Activated CD4-positive, CD25-positive, alpha-beta regulatory T cell treated with anti-CD3 and anti-CD28 coated beads, Interleukin-2, amount 50 U/mL, for 16 hours (primary cell): ENCODE measurements at places on chromosomes 16 and 17.

DNA sequence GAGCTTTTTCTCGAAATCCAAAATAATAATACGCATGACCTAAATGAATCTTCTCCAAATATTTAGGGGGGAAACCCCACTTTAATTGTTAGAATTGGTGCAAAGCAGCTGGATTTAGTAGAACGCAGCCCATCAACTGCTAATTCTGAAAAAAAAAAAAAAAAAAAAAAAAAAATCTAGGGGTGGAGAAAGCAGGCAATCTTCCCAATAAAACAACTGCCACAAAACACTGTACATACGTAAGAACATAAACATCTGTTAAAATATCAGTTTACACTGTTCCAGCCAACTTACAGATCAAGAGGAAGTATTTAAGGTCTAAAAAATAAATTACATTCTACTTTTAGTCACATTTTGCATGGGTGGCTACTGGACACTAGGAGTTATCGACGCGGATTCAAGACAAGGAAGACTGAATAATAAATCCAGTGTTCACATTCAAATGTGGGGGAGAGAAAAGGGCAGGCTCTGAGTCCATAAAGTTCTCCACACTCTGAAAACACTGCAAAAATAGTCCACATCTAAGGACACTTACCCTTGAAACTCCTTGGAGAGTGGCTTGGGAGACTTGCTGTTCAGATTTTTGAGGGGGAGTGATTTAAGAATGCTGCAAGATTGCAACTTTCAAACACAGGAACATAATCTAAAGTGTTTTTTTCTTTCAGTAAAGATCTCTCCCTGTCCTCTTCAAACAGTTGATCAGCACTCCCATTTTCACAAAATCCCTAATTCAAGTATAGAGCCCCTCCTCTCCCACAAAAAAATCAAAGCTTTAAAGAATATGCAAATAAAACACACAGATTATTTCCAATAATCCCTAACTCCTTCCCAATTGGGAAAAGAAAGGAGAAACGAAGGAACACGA, 1.3 kb downstream of the APPBP2 start:
- no peak for DNase-seq

DNA sequence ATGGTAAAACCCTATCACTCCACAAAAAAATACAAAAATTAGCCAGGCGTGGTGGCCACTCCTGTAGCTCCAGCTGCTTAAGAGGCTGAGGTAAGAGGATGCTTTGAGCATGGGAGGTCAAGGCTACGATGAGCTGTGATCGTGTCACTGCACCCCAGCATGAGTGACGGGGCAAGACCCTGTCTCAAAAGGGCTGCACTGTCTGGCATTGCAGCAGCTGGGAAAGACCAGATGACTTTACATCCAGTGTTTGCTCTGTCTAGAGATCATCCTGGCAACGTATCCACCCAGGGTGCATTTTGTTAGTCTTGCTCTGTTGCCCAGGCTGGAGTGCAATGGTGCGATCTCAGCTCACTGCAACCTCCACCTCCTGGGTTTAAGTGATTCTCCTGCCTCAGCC, 52.0 kb downstream of the MRM3 start:
- no peak for DNase-seq

DNA sequence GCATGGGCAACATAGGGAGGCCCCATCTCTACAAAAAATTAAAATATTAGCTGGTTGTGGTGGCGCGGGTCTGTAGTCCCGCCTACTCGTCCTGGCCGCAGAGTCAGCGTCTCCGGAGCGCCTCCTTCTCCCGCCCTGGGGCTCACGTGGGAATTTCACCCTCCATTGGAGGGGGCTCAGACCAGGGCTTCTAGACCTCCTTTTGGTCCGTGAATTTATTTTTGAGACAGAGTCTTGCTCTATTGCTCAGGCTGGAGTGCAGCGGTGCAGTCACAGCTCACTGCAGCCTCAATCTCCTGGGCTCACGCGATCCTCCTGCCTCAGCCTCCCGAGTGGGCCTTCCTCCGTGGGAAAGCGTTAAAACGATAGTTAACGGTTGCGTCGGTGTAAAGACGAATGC, 394 bp upstream of the NME4 start:
- DNase-seq: no peak

GRCh38 chr17:51119415-51120356, 982 bp downstream of the SPAG9 start:
- DNase-seq: peak; percentile 2

DNA sequence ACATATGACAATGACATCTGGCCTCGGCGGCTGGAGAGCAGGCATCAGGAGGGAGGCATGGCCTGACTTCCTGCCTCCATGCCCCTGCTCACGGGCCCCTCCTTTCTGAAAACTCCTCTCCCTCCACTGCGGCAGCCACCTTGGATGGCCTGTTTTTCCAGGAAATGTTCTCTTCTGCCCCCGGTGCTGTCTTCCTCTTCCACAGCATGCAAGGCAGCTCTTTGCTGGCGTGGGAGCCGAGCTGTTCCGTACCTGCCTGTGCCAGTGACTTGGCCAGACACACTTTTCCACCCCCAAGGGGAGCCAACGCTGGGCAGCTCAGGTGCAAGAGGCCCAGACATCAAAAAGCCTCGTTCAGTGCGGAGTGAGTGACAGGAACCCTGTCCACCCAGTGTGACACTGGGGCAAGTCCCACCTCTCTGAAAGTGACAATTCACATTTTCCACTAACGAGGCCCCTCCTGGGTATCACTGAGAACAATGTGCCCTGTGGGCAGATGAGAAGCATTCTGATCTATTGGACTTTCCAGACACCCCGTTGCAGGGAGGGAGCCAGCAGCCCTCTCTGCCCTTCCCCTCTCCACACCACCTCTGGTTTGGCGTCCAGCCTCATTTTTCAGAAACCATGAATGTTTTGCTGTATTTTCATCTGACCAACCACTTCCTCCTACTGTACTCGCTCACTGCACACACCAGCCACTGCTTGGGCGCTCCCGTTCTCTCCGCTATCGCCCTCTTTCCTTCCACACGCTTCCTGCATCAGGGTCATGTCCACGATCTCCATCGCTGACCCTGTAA, 31.2 kb downstream of the NSMCE1 start:
- peak; percentile 47 for DNase-seq

DNA sequence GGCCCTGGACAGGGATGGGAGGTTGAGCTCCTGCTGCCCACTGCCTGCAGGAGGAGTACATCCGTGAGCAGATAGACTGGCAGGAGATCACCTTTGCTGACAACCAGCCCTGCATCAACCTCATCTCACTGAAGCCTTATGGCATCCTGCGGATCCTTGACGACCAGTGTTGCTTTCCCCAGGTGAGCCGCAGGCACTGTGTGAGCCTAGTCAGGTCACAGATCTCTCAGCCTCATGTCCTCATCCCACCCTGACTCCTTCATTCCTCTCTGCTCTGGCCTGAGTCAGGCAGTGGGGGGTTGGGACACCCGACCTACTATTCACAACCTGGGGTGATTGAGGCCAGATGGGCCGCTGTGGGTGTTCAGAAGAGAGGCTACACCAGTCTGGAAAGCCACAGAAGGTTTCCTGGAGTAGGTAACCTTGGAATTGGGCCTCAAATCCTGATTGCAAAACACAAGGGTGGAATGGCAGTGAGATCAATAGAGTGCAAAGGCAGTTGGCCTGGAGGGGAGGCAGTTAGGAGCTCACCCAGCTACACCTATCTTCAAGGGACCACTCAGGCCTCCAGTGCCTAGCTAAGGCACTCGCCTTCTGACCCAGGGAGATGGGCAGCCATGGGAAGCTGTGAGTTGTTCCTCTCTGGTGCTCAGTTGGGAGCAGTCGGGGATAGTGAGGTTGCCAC, 29.7 kb downstream of the MYO15A start:
- no peak for DNase-seq

DNA sequence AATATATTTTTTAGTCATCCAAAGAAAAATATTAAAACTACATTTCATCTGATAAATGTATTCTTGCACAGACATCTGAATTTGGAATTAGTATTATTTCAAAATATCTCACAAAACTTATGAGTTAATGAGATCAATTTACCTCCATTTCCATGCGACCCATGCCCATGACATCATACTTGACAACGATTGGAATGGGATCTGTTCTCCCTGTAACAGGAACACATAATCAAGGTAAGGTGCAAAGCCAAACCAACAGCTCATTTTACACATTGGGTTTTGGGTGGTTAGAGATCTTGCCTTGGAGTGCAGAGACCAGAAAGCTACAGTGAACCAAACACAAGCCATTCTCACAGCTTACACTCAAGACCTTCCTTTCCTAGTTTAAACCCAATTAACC, 46.9 kb upstream of the ITGA2B start:
- DNase-seq: no peak

- DNase-seq: no peak
Observed at GRCh38 chr17:73121506-73121905, 29.0 kb upstream of the SLC39A11 start.

DNA sequence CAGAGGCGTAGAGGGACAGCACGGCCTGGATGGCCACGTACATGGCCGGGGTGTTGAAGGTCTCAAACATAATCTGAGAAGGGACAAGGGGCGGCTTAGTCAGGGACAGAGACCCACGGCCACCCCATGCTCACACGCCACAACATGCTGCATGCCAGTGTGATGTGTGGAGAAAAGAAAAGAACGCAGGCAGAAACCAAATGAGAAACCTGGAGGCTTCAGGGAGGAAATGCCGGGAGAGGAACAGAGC, 1.1 kb downstream of the ACTG1 start:
- DNase-seq: no peak

DNA sequence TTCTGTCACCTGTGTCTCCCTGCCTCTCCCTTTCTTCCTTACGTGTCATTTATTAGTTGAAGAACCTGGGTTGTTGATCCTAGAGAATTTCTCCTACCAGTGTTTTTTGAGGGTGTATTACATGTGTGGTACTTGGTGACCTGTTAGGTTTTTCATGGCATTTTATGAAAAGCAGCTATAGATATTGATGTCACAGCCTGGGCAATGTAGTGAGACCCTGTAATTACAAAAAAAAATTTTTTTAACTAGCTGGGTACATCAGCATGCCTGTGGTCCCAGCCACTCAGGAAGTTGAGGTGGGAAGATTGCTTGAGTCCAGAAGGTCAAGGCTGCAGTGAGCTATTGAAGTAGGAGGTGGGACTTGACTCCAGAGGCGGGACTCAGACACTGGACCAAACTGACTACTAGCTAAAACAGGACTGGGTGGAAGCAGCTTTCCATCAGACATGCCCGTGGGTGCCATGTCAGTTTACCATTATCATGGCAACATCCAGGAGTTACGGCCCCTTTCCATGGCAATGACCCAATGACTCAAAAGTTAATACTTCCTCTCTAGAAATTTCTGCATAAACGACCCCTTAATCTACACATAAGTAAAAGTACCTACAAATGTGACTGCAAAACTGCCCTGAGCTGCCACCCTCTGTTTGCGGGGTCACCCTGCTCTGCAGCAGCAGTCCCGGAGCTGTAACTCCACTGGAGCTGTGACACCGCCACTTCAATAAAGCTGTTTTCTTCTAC, 311.4 kb downstream of the SNX29 start:
- DNase-seq: no peak

- no peak for DNase-seq
Observed at GRCh38 chr16:11242658-11243057, 13.3 kb downstream of the SOCS1 start.

DNA sequence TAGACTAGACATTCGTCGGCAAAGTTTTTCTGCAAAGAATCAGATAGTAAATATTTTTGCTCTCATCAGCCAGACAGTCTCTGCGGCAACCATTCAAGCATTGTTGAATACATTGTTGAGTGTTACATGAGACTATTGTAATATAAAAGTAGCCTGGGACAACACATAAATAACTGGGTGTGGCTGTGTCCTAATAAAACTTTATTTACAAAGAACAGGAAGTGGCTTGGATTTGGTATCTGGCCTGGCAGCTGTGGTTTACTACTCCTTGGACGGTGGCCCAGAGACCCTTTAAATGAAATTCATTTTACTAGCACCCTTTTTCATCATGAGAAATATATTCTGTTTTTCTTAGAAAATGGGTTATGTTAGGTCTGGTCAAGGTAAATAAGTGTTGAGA, 297.2 kb downstream of the WWOX start:
- DNase-seq: no peak

GRCh38 chr16:27690608-27691007, 140.7 kb downstream of the KATNIP start:
- DNase-seq: no peak

- DNase-seq: no peak
Observed at GRCh38 chr17:46081018-46081320, 81.9 kb downstream of the STH start.

- DNase-seq: no peak
Observed at GRCh38 chr17:1914661-1915083, 84.9 kb downstream of the RPA1 start.

DNA sequence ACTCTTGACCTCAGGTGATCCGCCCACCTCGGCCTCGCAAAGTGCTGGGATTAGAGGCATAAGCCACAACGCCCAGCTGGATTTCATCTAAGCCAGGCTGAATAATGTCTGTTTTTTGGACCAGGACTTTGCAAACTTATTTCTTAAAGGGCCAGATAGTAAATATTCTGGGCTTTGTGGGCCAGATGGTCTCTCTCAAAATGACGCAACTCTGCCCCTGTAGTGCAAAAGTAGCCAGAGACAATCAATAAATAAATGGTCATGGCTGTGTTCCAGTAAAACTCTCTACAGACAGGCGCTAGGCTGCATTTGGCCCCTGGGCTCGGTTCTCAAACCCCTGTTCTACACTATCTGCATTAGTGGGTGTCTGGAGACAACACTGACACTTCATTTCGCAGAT, 121.9 kb upstream of the CDH13 start:
- no peak for DNase-seq

DNA sequence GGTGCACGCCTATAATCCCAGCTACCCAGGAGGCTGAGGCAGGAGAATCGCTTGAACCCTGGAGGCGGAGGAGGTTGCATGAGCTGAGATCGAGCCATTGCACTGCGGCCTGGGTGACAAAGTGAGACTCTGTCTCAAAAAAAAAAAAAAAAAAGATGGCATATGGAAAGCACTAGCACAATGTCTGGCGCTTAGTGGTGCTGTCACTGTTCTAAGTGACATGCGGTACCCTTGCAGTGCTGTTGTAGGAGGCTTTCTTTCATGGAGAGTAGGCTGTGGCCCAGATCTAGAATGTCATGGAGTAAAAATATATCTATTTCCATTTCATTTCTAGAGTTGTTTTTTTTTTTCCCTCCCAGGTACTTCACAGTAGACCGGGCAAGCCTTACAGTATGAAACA, 14.6 kb upstream of the METTL9 start:
- no peak for DNase-seq

DNA sequence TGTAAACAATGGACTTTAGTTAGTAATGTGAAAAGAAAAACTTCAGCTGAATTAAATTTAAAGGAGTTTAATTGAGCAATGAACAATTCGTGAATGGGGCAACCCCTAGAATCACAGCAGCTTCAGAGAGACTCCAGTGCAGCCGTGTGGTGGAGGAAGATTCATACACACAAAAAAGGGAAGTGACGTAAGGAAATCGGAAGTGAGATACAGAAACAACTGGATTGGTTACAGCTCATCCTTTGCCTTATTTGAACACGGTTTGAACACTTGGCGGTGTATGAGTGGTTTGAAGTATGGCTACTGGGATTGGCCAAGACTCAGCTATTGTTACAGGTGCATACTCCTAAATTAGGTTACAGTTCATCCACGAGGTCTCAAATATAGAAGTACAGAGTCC, 460.4 kb upstream of the ASIC2 start:
- no peak for DNase-seq
